ENCODE measurements at places on chromosomes 13 and 19. TPM values are rescaled to one million over a fixed set of nuclear protein-coding genes. Genes with fewer than 3 reads are reported as not detected.

DNA sequence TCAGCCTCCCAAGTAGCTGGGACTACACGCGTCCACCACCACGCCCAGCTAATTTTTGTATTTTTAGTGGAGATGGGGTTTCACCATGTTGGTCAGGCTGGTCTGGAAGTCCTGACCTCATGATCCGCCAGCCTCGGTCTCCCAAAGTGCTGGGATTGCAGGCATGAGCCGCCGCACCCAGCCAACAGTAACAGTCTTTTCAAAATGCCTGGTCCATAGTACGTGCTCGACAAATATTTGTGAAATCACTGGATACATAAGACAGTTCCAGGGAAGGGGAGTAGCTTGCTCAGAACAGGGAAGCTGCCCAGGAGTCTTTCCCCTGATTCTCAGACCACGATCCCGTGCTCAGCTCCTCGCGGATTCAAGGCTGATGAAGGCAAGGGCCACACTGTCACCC, 30.5 kb downstream of the CACNG6 start:
- no peak for DNase-seq
- no peaks in the 10 kb centered on the region for H3K4me1 ChIP-seq
- H3K36me3 ChIP-seq: no peaks in the 10 kb centered on the region
- no peaks in the 10 kb centered on the region for H3K27me3 ChIP-seq
- no peak overlapping the region for H3K4me3 ChIP-seq
- no peak overlapping the region for H3K27ac ChIP-seq

DNA sequence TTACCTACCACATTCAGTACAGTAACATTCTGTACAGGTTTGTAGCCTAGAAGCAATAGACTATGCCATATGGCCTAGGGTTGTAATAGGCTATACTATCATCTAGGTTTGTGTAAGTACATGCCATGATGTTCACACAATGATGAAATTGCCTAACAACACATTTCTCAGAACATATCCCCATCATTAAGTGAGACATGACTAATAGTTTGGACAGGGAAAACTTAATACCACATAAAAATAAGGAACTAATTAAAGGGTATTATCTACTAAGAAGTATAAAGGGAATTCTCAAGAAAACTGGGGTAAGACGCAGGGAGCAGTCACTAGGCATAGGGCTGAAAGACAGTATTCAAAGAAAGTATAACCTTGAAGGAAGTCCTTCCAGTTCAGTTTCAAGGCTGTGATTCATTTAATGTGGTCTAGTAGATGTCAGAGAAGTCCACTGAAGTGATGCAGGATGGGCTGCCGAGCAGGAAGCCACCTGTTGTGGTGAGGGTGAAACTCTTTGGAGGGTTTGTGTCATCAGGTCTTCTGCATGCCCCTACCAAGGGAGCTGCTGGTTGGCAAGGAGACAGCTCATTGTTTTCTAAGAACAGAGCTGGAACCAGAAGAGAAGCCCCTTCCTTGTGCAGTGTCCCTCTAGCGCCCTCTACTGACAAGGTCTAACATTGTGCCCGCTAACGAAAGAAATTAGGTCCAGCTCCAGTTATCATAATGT, 122.9 kb downstream of the OLFM4 start:
- H3K27me3 ChIP-seq: no peaks in the 10 kb centered on the region
- DNase-seq: peak; percentile 34
- H3K4me3 ChIP-seq: no peak overlapping the region
- no peak overlapping the region for H3K27ac ChIP-seq
- no peaks in the 10 kb centered on the region for H3K4me1 ChIP-seq

DNA sequence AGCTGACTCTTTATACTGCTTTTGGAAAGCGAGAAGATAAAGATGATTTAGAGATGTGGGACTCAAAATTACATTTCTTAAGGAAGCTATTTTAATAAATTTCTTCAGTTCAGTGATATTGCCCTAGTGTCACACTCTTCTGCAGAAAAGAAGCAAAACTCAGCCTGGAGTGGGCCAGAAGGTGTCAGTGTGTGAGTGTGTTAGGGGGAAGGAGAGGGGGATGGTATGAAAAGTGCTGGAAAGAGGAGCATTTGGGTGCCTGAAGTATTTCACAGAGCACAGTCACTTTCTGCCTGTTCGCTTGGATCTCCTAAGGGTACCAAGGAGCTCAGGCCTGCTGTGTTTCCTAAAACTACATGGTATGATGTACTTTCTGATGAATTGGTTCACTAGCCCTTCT, 84.5 kb upstream of the FRY start:
- peaks cover 25% of the 10 kb centered on the region for H3K4me1 ChIP-seq
- no peak overlapping the region for H3K4me3 ChIP-seq
- peak overlapping the region; percentile 74 for H3K27ac ChIP-seq
- DNase-seq: no peak

- no peaks in the 10 kb centered on the region for H3K27me3 ChIP-seq
- no peak overlapping the region for H3K27ac ChIP-seq
- DNase-seq: peak; percentile 49
- H3K4me3 ChIP-seq: no peak overlapping the region
These were observed 24.2 kb downstream of the C19orf12 start for GRCh38 chr19:29690842-29691241.

- H3K4me1 ChIP-seq: no peaks in the 10 kb centered on the region
- no peak for DNase-seq
- peaks cover 15% of the 10 kb centered on the region for H3K36me3 ChIP-seq
- H3K27ac ChIP-seq: no peak overlapping the region
These were observed 2.5 kb upstream of the FAM98C start for GRCh38 chr19:38400361-38400760.

- no peaks in the 10 kb centered on the region for H3K27me3 ChIP-seq
- DNase-seq: no peak
- no peaks in the 10 kb centered on the region for H3K36me3 ChIP-seq
- no peak overlapping the region for H3K4me3 ChIP-seq
- H3K27ac ChIP-seq: no peak overlapping the region
These were observed 145.2 kb downstream of the DIAPH3 start for GRCh38 chr13:60018536-60018935.

DNA sequence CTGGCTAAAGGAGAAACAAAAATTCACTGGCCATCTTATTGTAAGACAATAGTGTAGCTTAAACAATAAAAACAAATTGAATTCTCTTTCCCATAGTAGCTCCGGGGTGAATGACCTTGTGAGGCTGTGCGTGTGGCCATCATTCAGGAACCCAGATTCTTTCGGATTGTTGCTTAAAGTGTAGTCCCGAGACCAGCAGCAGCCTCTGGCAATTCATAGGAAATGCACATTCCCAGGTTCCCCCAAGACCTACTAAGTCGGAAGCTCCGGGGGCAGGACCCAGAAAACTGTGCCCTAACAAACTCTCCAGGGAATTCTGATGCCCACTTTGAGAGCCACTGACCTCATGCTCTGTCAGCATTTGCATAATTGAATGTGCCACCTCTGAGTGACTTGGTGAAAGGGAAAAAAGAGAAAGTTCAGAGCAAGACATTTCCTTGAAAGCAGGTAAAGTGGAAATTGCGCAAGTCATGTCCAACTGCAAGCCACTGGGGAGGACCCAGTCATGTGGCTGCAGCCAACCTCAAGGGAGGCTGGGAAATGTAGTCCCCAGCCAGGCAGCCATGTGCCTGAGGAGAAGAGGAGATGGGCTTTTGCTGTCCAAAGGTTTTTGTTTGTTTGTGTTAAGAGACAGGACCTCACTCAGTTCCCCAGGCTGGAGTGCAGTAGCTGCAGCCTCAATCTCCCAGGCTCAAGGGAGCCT, 50.7 kb upstream of the PNMA8B start:
- H3K27ac ChIP-seq: no peak overlapping the region
- no peaks in the 10 kb centered on the region for H3K4me1 ChIP-seq
- H3K27me3 ChIP-seq: peaks cover 6% of the 10 kb centered on the region
- no peaks in the 10 kb centered on the region for H3K36me3 ChIP-seq
- DNase-seq: peak; percentile 14

DNA sequence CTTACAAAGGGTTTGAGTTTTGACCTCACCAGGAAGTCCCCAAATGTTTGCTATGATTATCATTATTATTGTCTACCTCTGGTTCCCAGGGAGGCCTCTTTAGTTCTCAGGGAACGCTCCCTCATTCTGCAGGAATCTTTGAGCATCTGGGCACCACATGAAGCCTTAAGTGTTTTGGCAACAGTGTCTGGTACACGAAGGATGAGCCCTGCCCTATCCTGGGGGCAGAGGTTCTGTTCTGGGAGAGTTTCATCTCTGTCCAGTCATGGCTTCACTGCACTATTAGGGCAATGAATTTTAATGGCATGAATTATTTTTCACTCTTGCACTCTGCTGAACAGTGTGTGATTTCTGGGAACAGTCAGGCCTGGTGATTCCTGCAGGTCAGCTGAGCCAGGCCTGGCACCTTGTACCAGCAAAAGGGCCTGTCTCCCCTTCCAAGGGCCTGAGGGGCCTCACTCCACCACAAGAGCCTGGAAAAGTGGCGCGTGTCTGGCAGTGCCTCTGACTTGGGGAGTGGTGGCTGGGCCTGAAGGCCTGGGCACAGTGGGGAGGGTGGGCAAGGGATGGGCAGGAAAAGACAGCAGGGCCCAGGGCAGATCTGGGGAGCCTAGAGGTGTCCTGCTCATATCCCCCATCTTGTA, 4.6 kb downstream of the FAM187B start:
- no peak for DNase-seq
- no peaks in the 10 kb centered on the region for H3K4me1 ChIP-seq
- H3K27ac ChIP-seq: no peak overlapping the region
- H3K36me3 ChIP-seq: no peaks in the 10 kb centered on the region
- no peak overlapping the region for H3K4me3 ChIP-seq

GRCh38 chr13:98142380-98143156, at the start of gene FARP1:
FARP1 (plus strand) TSS chr13:98143094; CDS start chr13:98213243, 70,149 bp downstream.
- peak within 1 kb of the TSS; percentile 95 for H3K4me3 ChIP-seq
- H3K4me1 ChIP-seq: peaks cover 8% of the 10 kb centered on the region
- H3K27ac ChIP-seq: peak within 1 kb of the TSS; percentile 90
- no peaks in the 10 kb centered on the region for H3K27me3 ChIP-seq

DNA sequence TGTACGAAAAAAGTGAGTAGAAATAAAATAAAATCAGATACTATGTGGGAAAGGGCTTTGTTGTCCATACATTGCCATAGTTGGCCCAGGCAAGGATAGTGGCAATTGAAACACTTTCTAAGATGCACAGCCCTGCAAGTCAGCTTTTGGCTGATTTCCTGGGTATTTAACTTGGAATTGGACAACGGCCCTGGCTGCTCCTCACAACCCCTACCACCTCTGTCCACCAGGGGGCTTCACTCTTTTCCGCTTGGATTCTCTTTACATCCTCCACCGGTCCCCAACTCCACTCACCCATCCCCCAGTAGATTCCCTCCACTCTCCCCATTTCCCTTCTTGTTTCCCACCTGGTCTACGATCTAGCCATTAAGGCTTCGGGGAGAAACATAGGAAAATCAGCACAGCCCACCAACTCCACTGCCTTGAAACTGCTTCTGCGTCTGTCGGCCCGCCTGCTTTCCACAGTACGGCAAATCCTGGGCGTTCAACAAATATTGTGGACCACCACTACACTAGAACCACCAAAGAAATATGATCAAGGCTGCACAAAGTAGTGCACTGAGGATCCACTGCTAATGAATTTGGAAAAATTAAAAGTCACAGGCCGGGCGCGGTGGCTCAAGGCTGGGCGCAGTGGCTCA, 48.6 kb upstream of the GTF3A start:
- no peak overlapping the region for H3K27ac ChIP-seq
- no peak overlapping the region for H3K4me3 ChIP-seq
- DNase-seq: peak; percentile 70

- H3K4me3 ChIP-seq: no peak overlapping the region
- no peaks in the 10 kb centered on the region for H3K27me3 ChIP-seq
- no peaks in the 10 kb centered on the region for H3K4me1 ChIP-seq
- H3K27ac ChIP-seq: no peak overlapping the region
- DNase-seq: no peak
These were observed 216.5 kb downstream of the PCCA start for GRCh38 chr13:100305398-100305797.

- H3K4me1 ChIP-seq: peaks cover 4% of the 10 kb centered on the region
- H3K27me3 ChIP-seq: no peaks in the 10 kb centered on the region
- H3K4me3 ChIP-seq: no peak overlapping the region
- peaks cover 7% of the 10 kb centered on the region for H3K36me3 ChIP-seq
- DNase-seq: no peak
- no peak overlapping the region for H3K27ac ChIP-seq
These were observed 7.4 kb upstream of the TEX29 start for GRCh38 chr13:111312944-111313590.

ZNF850 gene
- 1.1 TPM for polyA plus RNA-seq

PSG11 gene
- polyA plus RNA-seq: 0.07 TPM

CGB3 gene
- polyA plus RNA-seq: not detected

GPR4 gene
- 0.02 TPM for polyA plus RNA-seq

FUZ gene
- 12.1 TPM for polyA plus RNA-seq

Data from IMR-90 (cell line).